ENCODE measurements at places on chromosomes 16 and 17.

GRCh38 chr17:18257268-18257981 lies 1.1 kb downstream of the FLII start:
- H3K36me3 ChIP-seq: no peaks in the 10 kb centered on the region
- DNase-seq: no peak
- H3K27me3 ChIP-seq: no peaks in the 10 kb centered on the region
- peak overlapping the region; percentile 82 for H3K27ac ChIP-seq

GRCh38 chr17:47789611-47790561 lies 31.7 kb downstream of the OSBPL7 start:
- peak overlapping the region; percentile 20 for H3K4me3 ChIP-seq
- no peaks in the 10 kb centered on the region for H3K27me3 ChIP-seq
- no peaks in the 10 kb centered on the region for H3K4me1 ChIP-seq

- H3K4me3 ChIP-seq: peak overlapping the region; percentile 94
- no peaks in the 10 kb centered on the region for H3K27me3 ChIP-seq
- peaks cover 9% of the 10 kb centered on the region for H3K4me1 ChIP-seq
- H3K36me3 ChIP-seq: no peaks in the 10 kb centered on the region
Measured at GRCh38 chr16:31507617-31507928, 618 bp downstream of the RUSF1 start.

DNA sequence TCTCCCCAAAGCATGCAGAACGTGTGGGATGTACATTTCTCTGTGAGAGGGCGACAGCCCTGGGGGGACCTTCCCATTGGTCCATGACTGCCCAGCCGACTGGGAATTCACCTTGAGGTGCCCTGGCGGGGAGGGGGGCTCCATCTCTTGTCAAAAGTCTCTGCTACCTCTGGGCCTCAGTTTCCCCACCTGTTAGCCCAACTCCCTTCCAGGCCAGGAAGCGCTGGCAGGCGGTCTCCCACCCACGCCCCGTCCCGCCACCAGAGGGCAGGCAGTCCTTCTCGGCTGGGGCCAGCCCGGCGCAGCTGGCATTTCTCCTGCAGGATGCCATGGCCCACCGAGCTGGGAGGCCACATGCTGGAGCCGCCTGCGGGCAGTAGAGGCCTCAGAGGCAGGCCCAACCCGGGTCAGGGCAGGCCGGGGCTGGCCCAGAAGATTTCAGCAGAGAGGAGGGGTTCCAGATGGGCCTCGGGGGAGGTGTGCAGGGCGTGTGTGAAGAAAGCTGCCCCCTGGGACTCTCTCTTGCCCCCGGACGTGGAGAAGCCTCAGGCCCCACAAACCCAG lies 16.6 kb downstream of the CD7 start:
- no peak overlapping the region for H3K27ac ChIP-seq
- peak; percentile 59 for DNase-seq
- H3K27me3 ChIP-seq: no peaks in the 10 kb centered on the region
- H3K4me3 ChIP-seq: no peak overlapping the region
- no peaks in the 10 kb centered on the region for H3K36me3 ChIP-seq

- no peaks in the 10 kb centered on the region for H3K36me3 ChIP-seq
- no peaks in the 10 kb centered on the region for H3K4me1 ChIP-seq
- peak overlapping the region; percentile 37 for H3K4me3 ChIP-seq
- peak overlapping the region; percentile 96 for H3K27ac ChIP-seq
- H3K27me3 ChIP-seq: no peaks in the 10 kb centered on the region
Measured at GRCh38 chr16:22191532-22192260, 14.4 kb upstream of the EEF2K start.

GRCh38 chr17:77496401-77496801 lies 355.6 kb downstream of the SEC14L1 start:
- H3K4me3 ChIP-seq: no peak overlapping the region
- no peak overlapping the region for H3K27ac ChIP-seq
- no peaks in the 10 kb centered on the region for H3K27me3 ChIP-seq
- peaks cover 3% of the 10 kb centered on the region for H3K4me1 ChIP-seq
- H3K36me3 ChIP-seq: no peaks in the 10 kb centered on the region

GRCh38 chr17:82241926-82242697 lies 13.3 kb downstream of the SLC16A3 start:
- H3K27me3 ChIP-seq: no peaks in the 10 kb centered on the region
- peak; percentile 80 for DNase-seq
- peak overlapping the region; percentile 86 for H3K27ac ChIP-seq
- no peak overlapping the region for H3K4me3 ChIP-seq
- peaks cover 77% of the 10 kb centered on the region for H3K4me1 ChIP-seq

DNA sequence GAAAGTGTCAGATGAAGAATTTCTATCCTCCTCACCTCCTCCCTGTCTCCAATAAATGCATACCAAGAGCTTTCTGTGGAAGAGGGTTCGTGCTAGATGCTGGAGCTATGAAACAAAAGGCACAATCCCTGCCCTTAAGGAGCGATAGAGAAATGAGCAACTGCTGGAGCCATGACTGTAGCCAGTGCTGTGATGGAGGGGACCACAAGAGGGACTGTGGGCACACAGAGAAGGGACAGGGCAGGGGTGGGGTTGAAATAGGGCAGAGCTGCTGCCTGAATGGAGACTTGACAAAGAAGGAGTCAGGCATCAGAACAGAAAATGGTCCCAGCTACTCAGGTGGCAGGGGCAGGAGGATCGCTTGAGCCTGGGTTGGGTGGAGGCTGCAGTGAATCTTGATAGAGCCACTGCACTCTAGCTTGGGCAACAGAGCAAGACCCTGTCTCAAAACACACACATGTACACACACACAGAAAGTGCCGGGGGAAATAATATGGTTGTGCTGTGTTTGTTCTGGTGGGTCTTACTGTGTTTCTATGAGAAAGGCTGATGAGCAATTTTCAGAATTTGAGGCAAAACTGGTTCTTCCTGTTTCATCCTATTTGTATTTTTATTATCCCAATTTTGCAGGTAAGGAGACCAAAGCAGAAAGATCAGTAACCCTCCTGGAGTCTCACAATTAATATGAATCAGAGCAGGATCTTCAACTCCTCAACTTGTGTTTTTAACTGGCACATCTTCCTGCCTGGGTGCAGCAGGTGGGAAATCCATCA lies 16.5 kb downstream of the TMEM98 start:
- no peaks in the 10 kb centered on the region for H3K27me3 ChIP-seq
- H3K4me1 ChIP-seq: no peaks in the 10 kb centered on the region
- peak overlapping the region; percentile 43 for H3K27ac ChIP-seq
- H3K36me3 ChIP-seq: no peaks in the 10 kb centered on the region

GRCh38 chr17:78040440-78041385 lies 82.2 kb downstream of the TNRC6C start:
- peaks cover 4% of the 10 kb centered on the region for H3K4me1 ChIP-seq
- peak overlapping the region; percentile 92 for H3K27ac ChIP-seq
- no peaks in the 10 kb centered on the region for H3K27me3 ChIP-seq
- peak overlapping the region; percentile 56 for H3K4me3 ChIP-seq
- peak; percentile 58 for DNase-seq

GRCh38 chr17:17537311-17538099 lies 41.3 kb upstream of the RASD1 start:
- H3K4me3 ChIP-seq: no peak overlapping the region
- peak overlapping the region; percentile 60 for H3K27ac ChIP-seq
- H3K27me3 ChIP-seq: no peaks in the 10 kb centered on the region
- DNase-seq: no peak
- H3K36me3 ChIP-seq: no peaks in the 10 kb centered on the region

GRCh38 chr17:39738568-39738901 lies 797 bp downstream of the GRB7 start:
- peaks cover 20% of the 10 kb centered on the region for H3K4me1 ChIP-seq
- H3K27me3 ChIP-seq: no peaks in the 10 kb centered on the region
- DNase-seq: no peak
- H3K36me3 ChIP-seq: no peaks in the 10 kb centered on the region

All from uterus (tissue), 4 donors.